ENCODE measurements at places on chromosomes 6 and 20.
A peak's percentile ranks its signal among the peaks of the same experiment; 100 is the strongest.

DNA sequence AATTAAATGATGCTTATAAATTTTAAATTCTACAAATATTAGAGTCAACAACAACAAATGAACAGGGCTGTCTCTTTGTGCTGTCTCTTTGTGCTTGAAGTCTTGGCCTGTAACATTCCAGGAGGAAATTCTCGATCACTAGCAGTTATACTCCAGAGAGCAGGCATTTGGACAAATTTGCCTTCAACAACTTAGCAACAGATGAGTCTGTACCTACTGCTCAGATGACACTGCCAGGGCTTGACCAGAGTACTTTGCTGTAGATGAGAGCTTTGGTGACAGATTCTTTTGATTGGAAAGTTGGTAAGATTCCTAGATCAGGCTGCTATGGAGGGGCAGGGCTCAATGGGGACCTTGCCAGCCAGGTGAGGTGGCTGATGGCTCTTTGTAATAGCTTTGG lies 217.2 kb downstream of the GRM1 start:
- DNase-seq = peak; percentile 44

DNA sequence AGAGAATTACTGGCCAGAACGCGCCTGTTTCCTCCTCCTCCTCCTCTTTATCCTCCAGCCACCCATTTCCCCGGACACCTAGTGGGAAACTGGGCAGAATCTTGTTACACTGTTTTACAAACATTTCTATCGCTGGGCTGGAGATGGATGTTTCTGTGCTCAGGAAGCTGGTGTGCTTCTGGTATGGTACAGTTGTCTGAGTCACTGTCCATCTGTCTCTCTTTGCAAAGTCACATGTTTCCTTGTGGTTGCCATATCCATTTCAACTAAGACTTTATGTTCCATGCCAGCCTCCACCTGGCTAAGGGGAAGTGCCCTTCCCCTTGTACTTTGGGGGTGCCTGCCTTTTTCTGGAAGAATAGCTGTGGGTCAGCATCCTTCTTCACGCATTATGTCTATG lies 52.9 kb upstream of the SLC22A16 start:
- no peak for DNase-seq

DNA sequence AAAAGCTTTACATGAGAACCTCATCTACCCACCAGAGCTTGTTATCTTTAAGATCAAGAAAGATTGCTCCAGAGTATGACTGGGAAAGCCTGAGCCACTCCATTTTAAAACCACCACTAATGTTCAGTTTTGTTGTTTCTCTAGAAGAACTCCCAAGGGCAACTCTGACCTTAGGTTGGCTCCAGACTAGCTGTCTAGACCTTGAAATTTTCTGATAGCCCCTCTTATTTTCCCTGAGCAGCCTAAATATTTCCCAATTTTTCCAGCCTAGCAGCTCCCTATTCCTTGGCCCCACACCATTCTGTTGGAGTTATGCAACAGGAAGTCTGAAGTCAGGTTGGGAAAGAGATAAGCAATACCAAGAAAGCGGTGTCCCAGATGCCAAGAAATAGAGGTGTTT lies 84.6 kb upstream of the TCF21 start:
- no peak for DNase-seq

GRCh38 chr6:168416531-168416930 lies 24.5 kb upstream of the SMOC2 start:
- no peak for DNase-seq

DNA sequence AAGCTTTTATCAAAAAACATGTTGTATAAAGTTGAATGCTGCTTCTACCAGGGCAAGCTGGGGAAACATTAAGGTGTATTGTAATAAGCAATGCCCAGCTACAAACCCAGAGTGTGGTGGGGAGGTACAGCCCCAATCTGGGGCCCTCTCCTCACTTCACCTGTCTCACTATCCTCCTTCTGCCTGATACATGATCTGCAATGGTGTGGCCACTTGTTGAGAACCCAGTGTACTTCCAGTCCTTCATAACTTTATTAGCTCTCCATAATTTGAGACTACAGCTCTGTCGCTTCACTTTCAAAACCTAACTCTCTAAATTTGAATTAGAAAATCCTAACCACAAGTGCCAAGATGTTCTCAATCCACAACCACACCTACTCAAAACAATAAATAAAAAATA lies 84.9 kb downstream of the EPB41L2 start:
- no peak for DNase-seq

DNA sequence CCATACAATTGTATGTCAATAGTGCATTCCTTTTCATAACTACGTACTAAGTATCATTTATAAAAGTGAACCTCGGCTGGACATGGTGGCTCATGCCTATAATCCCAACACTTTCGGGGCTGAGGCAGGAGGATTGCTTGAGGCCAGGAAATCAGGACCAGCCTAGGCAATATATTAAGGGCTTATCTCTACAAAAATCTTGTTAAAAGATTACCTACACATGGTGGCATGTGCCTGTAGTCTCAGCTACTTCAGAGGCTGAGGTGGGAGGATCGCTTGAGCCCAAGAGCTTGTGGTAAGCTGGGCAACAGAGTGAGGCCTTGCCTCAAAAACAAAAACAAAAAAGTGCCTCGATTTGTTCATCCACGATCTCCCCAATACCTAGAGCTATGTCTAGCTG lies 449.7 kb upstream of the SULF2 start:
- no peak for DNase-seq

DNA sequence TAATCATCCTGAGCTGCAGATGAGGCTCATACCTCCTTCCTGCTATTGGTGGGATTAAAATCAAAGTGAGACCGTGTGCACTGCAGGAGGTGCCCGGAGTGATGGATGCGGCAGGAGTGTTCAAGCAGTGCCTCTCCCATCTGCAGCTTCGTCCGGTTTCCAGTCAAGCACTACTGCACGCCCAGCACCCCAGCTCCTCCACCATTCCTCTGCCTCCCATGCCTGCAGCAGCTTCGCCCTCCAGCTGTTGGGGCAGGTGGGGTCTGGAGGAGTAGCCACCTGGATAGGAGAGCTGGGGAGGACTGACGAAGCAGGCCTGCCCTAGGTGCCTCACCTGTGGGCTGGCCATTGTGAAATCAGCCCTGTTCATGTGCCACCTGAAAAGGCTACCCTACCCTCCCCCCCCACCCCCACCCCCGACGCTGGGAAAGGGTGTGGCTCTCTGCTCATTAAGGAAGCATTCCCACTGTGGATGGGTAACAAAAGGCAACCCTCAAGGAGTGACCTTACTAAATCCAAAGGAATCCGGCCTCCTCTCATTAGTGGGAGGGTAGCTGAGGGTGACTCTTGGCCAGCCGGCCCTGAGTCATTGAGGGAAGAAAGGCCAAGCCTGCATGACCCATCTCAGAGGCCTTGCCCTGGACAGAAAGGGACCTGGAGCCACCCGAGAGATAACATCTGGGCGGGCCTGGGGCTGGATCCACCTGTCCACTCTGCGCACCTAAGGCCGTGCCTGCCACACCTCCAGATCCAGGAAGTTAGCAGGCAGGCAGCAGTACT lies 115.9 kb upstream of the ARMC2 start:
- DNase-seq = no peak

GRCh38 chr20:3014662-3015061 lies 28.8 kb upstream of the GNRH2 start:
- DNase-seq = no peak

Measured in cerebellar cortex (tissue), 1 donor.